ENCODE measurements at places on chromosomes 3 and 15.

GRCh38 chr3:129620828-129621559 is 14.5 kb upstream of the PLXND1 start:
- no peak for DNase-seq

GRCh38 chr15:99321468-99321867 is 70.2 kb downstream of the LRRC28 start:
- no peak for DNase-seq

DNA sequence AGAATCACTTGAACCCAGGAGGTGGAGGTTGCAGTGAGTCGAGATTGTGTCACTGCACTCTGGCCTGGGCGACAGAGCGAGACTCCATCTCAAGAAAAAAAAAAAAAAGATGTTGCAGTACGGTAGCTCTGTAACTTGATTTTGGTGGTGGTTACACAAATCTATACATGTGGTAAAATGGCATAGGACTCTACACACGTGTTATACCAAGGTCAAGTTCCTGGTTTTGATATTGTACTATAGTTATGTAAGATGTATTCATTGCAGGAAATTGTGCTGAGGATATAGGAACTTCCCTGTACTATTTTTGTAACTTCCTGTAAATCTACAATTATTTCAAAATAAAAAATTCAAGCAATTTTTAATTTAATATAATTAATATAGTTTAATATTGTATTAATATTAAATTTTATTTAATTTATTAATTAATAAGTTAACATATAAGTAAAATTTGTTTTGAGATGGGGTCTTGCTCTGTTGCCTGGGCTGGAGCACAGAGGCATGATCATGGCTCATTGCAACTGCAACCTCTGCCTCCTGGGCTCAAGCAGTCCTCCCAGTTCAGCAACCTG is 9.9 kb downstream of the MYD88 start:
- no peak for DNase-seq

DNA sequence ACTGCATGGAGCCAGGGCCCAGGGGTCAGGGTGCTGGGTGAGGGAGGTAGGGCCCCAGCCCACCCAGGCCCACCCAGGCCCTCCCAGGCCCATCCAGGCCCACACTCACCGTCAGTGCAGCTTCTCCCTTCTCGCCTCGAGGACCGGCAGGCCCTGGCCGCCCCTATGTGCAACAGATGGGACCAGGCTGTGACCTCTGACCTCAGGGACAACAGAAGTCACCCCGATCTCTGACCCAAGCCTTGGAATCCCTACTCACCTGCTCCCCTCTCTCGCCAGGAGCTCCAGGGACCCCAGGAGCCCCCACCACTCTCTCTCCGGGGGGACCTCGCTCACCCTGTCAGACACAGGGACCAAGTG is 2.8 kb upstream of the UCN2 start:
- no peak for DNase-seq

DNA sequence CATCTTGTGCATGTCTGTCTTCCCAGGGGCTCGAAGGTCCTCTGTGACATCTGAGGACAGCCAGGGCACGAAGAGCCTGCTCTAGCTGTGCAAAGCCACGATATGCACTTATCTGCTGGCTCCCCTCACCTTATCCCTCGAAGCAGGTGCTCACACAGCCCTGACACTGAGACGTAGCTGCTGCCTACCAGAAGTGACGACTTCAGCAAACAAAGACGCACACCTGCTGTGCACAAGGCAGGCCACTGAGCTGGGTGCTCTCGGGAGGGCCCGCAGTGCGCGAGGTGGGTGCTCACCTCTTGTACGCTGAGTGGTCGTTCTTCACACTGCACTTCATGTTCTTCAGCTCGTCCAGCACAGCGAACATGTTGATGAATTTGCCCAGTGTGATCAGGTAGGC is 37.3 kb downstream of the CYFIP1 start:
- no peak for DNase-seq

- no peak for DNase-seq
Observed at GRCh38 chr3:72776-73175, 123.8 kb upstream of the CHL1 start.

DNA sequence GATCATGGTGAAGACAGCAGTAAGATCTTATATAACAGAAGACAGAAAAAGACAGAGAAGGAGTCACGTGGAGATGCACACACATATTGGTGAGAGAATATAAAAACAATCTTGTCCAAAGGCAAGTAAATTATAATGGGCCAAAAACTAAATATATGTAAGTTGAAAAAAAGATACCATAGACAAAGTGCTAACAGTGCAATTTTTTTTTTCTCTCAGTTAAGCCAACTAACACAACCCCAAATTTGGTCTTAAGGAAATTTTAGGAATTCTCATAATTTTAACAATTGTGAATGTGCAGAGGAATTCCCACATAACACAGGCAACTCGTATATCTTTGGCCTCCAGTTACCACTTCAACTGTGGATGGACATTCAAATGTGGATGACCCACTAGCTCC is 432.2 kb downstream of the SOX2 start:
- no peak for DNase-seq

GRCh38 chr15:99522288-99522687 is 43.5 kb upstream of the MEF2A start:
- no peak for DNase-seq

DNA sequence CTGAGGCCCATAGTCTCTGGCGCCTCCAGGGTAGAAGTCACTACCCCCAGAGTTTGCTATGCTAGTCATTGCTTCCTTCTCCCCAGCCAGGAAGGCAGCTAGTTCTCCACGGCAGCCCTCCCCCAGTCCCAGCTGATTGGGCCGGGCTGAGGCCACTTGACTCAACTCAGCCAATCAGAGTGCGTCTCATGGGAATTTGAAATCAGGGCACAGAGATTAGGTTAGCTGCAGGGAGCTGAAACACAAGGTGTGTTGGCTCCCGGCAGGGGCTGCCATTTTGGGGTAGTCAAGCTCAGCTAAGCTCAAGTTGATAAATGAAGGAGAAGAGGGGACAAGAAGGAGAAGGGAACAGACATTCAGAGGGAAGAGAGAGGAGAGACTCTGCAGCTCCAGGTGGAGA is 32.8 kb downstream of the LINGO1 start:
- DNase-seq: peak; percentile 60

DNA sequence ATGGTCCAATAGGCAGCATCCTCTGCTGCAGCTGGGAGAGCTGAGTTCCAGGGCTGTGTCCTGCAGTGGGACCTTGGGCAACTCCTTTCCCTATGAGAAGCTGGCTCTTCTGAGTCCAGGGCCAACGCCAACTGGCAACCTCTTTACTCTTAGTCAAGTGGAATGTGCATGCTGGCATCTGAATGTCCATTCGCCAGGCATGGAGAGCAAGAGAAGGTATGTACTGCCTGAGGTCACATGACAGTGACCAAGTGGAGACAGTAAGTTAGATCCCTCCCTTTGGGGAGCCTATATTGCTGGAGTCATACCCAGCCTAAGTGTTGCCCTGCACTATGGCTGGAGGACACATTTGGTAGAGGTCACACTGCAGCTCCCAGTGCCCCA is 12.1 kb downstream of the HEMK1 start:
- no peak for DNase-seq

- no peak for DNase-seq
Observed at GRCh38 chr3:37310666-37311050, 136.3 kb upstream of the LRRFIP2 start.

DNA sequence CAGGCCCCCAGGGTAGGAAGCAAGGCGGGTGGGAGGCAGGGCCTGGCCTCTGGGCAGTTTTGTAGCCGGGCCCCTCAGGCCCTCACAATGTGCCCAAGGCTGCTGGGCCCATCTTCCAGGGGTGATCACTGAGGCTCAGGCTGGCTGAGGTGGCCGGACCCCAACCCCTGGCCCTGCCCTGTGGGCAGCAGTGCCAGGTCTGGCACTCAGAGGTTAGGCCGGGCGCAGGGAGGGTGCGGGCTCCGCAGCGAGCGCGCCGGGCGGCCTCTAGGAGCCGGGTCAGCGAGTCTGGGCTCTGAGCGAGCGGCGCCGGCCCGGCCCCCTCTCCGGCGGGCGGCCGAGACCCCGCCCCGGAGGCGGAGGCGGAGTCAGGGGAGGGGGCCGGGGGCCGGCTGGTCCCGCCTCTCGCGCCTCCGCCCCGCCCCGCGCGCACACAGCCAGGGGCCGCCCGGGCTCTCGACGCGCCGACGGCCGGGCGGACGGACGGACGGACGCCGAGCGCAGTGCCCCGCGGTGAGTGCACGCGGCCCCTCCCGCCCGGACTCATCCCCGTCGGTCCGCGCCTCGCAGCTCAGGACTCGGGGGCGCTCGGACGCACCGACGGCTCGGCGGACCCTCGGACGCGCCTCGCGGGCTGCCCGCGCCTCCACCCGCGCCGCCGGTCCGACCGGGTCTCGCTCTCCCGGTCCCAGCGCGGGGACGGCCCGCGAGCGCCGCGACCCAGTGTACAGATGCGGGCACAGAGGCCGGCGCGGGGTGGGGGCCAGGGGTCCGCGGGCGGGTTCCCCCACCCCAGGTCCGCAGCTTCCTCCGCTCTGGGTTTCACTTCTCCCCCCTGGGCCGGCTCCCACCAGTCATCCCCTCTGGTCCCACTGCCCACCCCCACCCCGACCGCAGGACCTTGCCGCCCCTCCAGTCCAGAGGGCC is at the start of gene FBLN2:
FBLN2 (plus strand) TSS at position 430 of the 927 bp plus-strand sequence. CDS start 21,231 bp downstream, outside the sequence.
- peak; percentile 79 for DNase-seq

DNA sequence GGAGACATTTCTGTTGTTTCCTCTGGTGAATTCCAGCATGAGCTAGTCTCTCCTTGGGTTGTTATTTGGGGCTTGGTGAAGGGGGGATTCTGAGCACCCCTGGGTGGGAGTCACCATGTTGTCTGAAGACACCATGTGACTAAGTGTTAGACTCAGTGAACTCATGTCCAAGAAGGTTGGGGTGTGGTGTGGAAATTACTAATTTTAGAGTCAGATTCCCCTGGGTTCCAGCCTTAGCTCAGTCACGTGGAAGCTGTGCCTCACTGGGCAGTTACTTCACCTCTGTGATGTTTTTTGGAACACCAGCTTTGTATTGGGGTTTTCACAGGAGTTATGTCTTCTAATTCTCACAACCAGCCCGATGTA is 171.5 kb downstream of the RPLP1 start:
- DNase-seq: no peak

- no peak for DNase-seq
Observed at GRCh38 chr15:70382009-70382749, 284.5 kb upstream of the TLE3 start.

- no peak for DNase-seq
Observed at GRCh38 chr3:128228366-128228910, 75.2 kb downstream of the EEFSEC start.

GRCh38 chr3:46678280-46678679 is 15.2 kb downstream of the ALS2CL start:
- no peak for DNase-seq

DNA sequence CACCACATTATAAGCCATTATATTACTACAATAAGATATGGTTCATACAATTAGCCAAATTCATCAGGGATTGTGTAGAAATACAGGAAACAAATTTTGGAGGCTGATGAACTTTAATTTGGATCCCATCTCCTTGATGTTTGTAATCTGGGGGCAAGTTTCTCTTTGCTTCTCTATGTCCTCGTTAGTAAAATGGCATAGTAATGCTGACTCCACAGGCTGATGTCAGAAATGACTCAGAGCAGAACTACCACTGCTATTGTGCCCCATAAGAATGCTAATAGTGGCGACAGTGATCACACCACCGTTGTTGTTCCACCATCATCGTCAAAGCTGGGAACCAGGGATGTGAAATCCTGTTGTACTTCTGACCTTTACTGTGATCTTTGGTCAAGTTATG is 722.3 kb upstream of the LMCD1 start:
- DNase-seq: no peak

GRCh38 chr15:81043281-81043934 is 42.7 kb downstream of the TLNRD1 start:
- DNase-seq: no peak

- no peak for DNase-seq
Observed at GRCh38 chr3:168134931-168135330, 39.2 kb upstream of the GOLIM4 start.

DNA sequence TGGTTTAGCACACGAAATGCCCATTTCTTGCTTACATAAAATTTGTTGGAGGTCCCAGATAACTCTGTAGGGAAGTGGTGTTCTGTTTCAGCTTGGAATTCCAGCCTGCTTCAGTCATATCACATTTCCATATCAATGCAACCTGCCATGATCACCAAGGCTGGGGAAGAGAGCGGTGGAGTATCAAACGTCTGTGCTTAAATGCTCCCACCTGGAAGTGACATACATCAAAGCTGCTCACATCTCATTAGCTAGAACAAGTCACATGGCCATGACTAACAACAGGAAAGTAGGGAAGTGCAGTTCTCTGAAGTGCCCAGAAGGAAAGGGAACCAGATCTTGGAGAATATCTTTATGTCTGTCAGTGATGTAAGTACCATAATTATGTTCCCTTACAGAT is 130.2 kb upstream of the CFAP20DC start:
- no peak for DNase-seq

DNA sequence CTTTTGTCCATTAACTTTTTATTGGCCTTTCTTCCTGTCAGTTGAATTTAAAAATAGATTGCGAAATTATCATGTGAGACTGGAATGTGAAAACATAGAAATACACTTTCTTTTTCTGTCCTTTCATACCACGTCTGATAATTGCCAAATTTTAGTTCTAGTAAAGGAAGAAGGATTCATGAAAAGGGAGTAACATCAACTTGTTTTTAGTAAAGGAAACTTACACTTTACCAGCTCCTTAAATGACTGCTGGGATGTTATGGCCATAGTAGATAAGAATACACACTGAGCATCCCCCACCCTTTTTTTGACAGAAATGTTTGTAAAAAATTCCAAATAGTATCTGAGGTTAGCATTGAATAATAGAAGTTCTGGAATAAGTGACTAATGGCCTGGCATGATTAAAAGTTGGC is 137.9 kb downstream of the NEO1 start:
- DNase-seq: peak; percentile 4

DNA sequence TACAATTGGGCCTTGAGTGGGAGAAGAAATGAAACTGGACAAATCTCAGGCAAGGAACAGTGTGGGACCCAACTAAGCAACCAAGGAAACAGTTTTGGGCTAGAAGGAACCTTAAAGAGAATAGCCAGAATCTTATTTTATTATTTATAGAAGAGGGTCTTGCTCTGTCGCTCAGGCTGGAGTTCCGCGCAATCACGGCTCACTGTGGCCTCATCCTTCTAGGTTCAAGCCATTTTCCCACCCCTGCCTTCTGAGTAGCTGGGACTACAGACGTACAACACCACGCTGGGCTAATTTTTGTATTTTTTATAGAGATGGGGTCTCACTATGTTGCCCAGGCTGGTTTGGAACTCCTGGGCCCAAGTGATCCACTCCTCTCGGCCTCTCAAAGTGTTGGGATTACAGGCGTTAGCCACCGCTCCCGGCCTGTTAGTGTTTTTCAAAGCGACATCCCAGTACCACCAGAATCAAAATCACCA is 734 bp upstream of the WDR76 start:
- DNase-seq: no peak

Measured in EH (cell line).